ENCODE measurements at places on chromosomes 7 and 10.

- peak overlapping the region; percentile 23 for H3K27ac ChIP-seq
- H3K4me3 ChIP-seq: no peak overlapping the region
- H3K36me3 ChIP-seq: no peaks in the 10 kb centered on the region
- DNase-seq: no peak
- peaks cover 5% of the 10 kb centered on the region for H3K4me1 ChIP-seq
Observed at GRCh38 chr7:77667459-77668086, 28.7 kb upstream of the RSBN1L start.

DNA sequence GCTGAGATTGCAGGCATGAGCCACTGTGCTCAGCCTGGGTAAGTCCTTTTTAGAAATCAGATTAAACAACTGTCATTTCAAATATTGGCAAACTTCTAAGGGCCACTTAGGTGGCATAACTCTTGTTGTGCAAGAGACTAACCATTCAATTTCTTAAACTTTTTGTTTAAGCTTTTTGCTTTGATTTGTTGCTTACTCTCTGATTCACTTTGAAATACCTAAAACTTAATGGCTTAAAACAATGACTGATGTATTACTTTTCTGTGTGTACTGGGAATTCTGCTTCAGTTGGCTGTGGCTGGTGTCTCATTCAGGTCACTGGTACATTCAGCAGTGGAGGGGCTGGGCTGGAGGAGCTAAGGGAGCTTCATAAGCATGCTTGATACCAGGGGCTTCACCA, 28.9 kb downstream of the ZNF25 start:
- no peak for DNase-seq
- no peak overlapping the region for H3K27ac ChIP-seq
- H3K27me3 ChIP-seq: no peaks in the 10 kb centered on the region
- peaks cover 5% of the 10 kb centered on the region for H3K36me3 ChIP-seq
- H3K4me1 ChIP-seq: no peaks in the 10 kb centered on the region
- H3K4me3 ChIP-seq: no peak overlapping the region

DNA sequence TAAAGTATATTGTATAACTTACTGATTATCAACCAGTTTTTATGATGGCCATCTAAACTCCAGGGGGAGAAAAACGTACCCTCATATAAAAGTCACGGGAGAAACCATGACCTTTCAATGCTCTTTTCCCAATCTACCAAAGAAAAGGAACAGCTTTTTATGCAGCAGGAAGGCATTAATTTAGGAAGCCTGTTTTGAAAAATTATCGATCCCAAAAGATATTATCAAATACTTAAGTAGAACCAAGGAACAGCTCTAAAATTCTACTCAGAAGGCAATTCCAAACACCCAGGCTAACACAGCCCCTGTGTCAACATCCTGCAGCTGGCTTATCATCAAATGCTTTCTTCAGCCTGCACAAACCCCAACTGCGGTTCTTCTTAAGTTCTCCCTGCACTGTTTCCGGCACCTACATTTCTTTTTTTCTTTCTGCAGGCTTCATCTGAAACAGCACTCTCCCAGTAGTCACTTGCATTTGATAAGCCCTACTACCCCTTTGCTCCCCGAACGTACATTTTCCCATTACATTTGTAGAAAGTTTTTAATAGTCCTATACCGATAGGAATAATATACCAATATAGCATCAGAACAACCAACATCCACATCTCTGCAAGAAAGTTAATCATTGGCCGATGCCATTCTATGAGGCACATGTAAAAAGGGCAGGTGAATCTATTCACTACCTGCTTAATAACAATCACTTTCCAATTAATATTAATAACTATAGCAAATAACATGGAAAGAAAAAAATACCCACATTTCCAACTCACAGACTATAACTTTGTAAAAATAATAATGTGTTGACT, 47.9 kb downstream of the PIP4K2A start:
- H3K27ac ChIP-seq: no peak overlapping the region
- DNase-seq: no peak

DNA sequence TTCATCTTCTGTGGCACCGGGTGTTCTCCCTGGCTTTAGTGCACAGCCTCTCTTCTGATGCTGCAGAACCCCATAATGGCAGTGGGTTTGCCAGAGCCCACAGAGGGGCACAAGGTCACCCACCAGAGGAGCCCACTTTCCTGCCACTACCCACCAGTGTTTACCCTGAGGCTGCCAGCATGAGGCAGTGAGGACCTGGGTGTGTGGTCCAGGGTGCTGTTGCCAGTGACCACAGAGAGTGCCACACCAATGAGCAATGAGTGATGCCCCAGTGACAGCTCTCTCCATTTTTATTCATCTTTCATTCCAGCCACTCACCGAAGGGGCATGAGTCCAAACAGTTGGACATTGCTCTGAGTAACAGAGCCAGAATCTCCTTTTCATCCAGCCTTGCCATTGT, 34.8 kb downstream of the MTURN start:
- H3K27ac ChIP-seq: no peak overlapping the region
- H3K36me3 ChIP-seq: no peaks in the 10 kb centered on the region
- no peak overlapping the region for H3K4me3 ChIP-seq

GRCh38 chr7:3464900-3465622, 164.0 kb downstream of the SDK1 start:
- no peak overlapping the region for H3K4me3 ChIP-seq
- no peaks in the 10 kb centered on the region for H3K27me3 ChIP-seq
- no peak overlapping the region for H3K27ac ChIP-seq
- no peaks in the 10 kb centered on the region for H3K36me3 ChIP-seq
- DNase-seq: no peak

GRCh38 chr7:85725026-85725425, 538.2 kb upstream of the SEMA3D start:
- no peak for DNase-seq
- H3K4me1 ChIP-seq: no peaks in the 10 kb centered on the region
- no peaks in the 10 kb centered on the region for H3K36me3 ChIP-seq
- H3K27ac ChIP-seq: no peak overlapping the region

GRCh38 chr7:140683657-140684056, 10.9 kb downstream of the ADCK2 start:
- H3K27ac ChIP-seq: no peak overlapping the region
- no peak overlapping the region for H3K4me3 ChIP-seq
- no peaks in the 10 kb centered on the region for H3K36me3 ChIP-seq

DNA sequence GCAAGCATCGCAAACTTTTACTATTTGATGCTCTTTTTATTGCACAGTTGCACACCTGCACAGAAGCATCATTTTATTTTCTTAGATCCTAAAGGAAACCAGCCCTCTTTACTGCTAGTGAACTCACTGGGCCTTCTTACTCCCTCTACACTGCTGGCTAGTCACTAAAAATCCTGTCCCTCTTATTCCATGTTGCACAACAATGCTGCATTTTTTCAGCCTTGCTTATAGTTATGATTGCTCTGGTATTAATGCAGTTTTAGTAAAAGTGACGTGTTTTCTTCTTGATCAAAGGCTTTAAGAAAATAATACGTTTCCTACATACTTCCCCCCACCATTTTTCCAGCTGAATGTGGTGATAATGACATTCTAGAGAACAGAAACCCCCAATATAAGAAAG, 132.9 kb upstream of the FAM3C start:
- H3K4me3 ChIP-seq: no peak overlapping the region
- no peaks in the 10 kb centered on the region for H3K36me3 ChIP-seq
- H3K27ac ChIP-seq: no peak overlapping the region
- H3K27me3 ChIP-seq: no peaks in the 10 kb centered on the region
- H3K4me1 ChIP-seq: no peaks in the 10 kb centered on the region
- no peak for DNase-seq

DNA sequence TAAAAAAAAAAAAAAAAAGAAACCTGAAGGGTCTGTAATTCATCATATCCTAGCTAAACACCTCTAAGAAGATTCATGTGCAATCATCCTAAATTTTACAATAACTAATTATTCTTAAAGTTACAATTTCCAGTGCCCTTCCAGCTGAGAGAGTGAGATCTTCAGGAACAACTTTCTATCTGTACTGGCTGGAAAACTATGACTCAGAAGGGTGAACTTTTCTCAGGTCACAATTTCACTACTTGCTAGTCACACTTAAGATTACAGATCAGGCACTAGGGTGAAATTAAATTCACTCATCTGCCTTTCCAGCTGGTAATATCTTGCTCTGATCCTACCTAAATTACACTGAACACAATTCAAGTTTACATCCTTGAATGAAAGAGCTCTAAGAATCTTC, 158.8 kb downstream of the ANK3 start:
- H3K27me3 ChIP-seq: no peaks in the 10 kb centered on the region
- no peak overlapping the region for H3K4me3 ChIP-seq
- no peaks in the 10 kb centered on the region for H3K4me1 ChIP-seq
- H3K27ac ChIP-seq: no peak overlapping the region

GRCh38 chr10:114071178-114071577, 27.5 kb downstream of the ADRB1 start:
- DNase-seq: no peak
- H3K4me1 ChIP-seq: peaks cover 4% of the 10 kb centered on the region
- H3K36me3 ChIP-seq: no peaks in the 10 kb centered on the region
- no peak overlapping the region for H3K27ac ChIP-seq
- H3K27me3 ChIP-seq: no peaks in the 10 kb centered on the region

GRCh38 chr10:77433546-77433945, 204.1 kb downstream of the KCNMA1 start:
- H3K4me3 ChIP-seq: no peak overlapping the region
- H3K36me3 ChIP-seq: no peaks in the 10 kb centered on the region
- no peak overlapping the region for H3K27ac ChIP-seq
- no peaks in the 10 kb centered on the region for H3K27me3 ChIP-seq
- no peaks in the 10 kb centered on the region for H3K4me1 ChIP-seq
- DNase-seq: no peak

DNA sequence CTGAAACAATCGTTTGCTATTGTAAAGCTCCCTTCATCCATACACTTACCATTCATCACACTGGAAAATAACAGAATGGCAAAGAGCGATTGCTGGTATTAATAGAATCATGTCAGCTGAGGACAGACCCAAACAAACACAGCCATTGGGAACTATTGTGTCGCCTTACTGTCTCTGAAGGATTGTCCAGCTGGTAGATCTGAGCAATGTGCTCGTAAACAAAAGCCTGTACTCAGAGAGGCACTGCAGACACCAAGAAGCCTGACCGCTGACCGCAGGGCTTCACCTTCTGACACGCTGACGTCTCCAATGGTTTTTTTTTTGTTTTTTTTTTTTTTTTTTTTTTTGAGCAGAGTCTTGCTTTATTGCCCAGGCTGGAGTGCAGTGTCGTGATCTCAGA, 151.0 kb upstream of the FRMD4A start:
- no peaks in the 10 kb centered on the region for H3K27me3 ChIP-seq
- H3K4me1 ChIP-seq: no peaks in the 10 kb centered on the region
- H3K36me3 ChIP-seq: no peaks in the 10 kb centered on the region

DNA sequence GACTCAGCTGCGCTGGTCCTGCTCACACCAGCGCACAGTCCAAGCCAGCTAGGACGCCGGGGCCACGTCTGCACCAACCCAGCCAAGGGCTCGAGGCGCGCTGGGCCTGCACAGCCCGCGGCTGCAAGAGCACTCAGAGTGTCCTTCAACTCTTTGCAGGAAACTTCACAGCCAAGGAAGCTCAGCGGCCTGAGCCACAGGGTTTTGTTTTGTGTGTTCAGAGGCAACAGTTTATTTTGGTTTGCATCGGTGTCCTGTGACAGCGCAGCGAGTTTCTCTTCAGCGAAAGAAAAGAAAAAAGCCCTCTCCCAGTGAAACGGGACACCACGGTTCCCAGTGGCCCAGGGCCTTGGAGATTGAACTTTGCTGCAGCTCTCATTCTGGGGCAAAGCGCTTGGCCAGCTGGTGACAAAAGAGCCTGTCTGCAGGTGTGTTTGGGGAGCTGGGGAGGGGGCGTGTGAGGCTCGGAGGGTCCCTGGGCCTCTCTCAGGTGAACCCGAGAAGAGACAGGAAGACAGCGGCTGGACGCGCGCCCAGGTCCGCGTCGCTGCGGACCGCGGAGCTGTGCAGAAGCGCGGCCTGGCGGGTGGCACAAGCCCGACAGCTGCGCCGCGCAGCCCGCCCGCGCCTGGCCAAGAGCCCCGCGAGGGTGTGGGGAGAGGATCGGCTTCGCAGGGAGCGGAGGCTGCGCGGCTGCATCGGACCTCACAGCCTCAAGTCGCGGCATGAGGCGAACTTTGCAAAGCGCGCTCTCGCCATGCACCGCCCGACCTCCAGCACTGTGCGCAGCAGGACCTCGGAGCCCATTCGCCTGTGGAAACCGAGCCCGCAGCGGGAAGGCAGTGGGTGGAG, 922 bp downstream of the CXCL12 start:
- H3K27me3 ChIP-seq: no peaks in the 10 kb centered on the region
- H3K4me1 ChIP-seq: peaks cover 4% of the 10 kb centered on the region
- no peak for DNase-seq
- no peak overlapping the region for H3K27ac ChIP-seq
- H3K36me3 ChIP-seq: no peaks in the 10 kb centered on the region
- H3K4me3 ChIP-seq: peak overlapping the region; percentile 49

- DNase-seq: no peak
- H3K36me3 ChIP-seq: no peaks in the 10 kb centered on the region
- H3K27me3 ChIP-seq: no peaks in the 10 kb centered on the region
- no peak overlapping the region for H3K27ac ChIP-seq
Observed at GRCh38 chr10:4099202-4099601, 314.2 kb upstream of the KLF6 start.

- no peaks in the 10 kb centered on the region for H3K4me1 ChIP-seq
- H3K4me3 ChIP-seq: no peak overlapping the region
- H3K36me3 ChIP-seq: no peaks in the 10 kb centered on the region
- no peak overlapping the region for H3K27ac ChIP-seq
- H3K27me3 ChIP-seq: no peaks in the 10 kb centered on the region
- DNase-seq: no peak
Observed at GRCh38 chr7:49228426-49229098, 304.2 kb downstream of the CDC14C start.

DNA sequence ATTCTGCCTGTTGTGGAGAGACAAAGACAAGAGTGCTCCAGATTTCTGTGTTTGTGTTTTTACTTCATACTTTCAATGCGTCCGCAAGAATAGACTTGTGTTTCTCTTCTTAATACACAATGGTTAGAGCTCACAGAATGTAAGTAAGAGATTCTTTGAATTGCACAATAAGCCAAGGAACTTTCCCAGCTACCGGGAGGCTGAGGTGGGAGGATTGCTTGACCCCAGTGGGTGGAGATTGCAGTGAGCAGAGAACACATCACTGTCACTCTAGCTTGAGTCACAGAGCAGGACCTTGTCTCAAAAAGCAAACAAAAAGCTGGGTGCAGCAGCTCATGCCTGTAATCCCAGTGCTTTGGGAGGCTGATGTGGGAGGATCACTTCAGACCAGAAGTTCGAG, 250.7 kb upstream of the MYO3A start:
- no peaks in the 10 kb centered on the region for H3K4me1 ChIP-seq
- no peak overlapping the region for H3K27ac ChIP-seq
- DNase-seq: no peak
- H3K4me3 ChIP-seq: no peak overlapping the region
- no peaks in the 10 kb centered on the region for H3K27me3 ChIP-seq
- H3K36me3 ChIP-seq: no peaks in the 10 kb centered on the region

All from prostate gland (tissue), 2 donors.